Stimulated activated CD4-positive, alpha-beta T cell treated with anti-CD3 and anti-CD28 coated beads, Interleukin-12 subunit alpha, Interleukin-12 subunit beta, amount 100 ng/mL, for 4 hours (primary cell): ENCODE measurements at places on chromosomes 5 and 9.

DNA sequence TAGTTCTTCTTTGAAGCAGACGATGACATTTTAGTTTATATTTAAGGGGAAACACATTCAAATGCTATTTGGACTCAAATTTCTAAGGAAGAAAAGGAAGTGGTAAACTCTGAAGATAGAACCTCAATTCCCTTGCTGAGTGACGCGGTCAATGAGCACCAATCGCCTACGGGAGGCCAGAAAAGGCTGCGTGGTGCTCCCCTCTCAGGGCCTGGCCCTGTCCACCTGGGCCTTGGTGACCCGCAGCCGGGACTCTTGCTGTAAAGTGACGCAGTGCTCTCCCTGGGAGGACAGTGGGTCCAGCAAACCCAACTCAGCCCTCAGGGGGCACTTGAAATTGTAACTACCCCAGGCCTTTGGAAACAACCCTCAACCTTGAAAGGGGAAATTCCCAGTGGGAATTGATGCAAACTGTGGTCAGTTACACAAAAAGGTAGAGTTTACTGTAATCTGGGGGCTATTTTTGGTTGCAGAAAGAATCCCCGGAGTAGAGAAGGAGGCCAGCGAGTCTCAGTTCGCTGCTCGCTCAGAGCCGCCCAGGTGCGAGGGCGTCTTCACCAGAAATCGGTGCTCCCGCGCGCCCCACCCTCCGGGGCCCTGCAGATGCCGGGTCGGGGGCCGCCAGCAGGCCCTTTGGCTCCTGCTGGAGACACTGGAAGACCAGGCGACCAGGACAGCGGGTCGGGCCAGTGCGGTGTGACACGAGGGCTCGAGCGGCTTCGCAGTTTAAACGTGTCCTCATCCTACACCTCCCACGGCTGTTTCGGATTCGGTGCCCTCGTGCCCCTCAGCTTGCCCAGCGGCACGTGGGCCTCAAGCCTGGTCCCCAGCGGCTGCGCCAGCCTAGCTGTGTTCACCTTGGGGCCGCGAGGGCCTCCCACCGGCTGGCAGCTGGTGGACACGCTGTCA, 1.4 kb upstream of the ANKRD33B start:
- DNase-seq: no peak

GRCh38 chr5:17720071-17720470, 85.8 kb downstream of the TAF11L14 start:
- DNase-seq: no peak

GRCh38 chr5:149863830-149864229, 80.8 kb downstream of the PDE6A start:
- DNase-seq: no peak

GRCh38 chr5:132182359-132183040, 45.2 kb downstream of the P4HA2 start:
- no peak for DNase-seq

DNA sequence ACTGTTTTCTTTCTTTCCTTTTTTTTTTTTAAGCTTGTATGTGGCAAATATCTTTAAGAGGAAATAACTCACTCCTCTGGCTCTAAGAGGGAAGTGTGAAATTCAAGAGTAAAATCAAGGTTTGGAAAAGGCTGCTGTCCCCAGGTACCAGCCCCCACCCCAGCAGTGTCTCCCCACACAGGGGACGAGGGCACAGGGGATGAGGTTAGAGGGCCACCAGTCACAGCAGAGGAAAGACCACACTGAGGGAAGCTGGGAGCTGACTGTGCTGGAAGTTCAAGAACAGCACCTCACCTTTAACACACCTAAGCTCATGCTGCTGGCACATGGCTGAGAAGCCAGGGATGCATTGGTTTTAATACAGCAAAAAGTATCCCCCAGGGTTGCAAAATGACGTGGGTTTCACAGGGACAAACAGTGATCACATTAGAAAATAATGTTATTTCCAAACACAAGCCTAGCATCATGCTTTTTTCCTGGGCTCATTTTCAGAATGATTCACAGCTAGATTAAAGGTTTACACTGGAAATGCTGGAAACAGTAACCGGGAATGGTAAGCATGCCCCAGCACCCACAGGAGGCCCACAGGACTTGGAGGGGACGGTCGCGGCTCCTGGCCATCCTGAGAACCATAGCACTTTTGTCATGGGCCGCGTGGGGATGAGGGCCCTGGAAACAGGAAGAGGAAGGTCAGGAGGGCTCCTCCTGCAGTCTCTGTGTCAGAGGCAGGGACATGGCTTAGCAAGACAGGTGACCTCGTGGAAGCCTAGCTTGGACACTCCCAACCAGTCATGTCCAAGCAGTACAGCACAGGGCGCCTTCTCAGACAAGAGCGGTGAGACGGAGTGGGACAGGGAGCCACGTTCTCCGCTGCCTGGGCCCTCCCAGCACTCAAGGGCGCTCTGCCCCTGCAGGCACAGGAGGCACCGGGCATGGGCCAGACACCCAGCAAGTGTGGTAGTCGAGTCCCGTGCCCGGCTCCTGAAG, 6.9 kb downstream of the LPCAT1 start:
- no peak for DNase-seq

DNA sequence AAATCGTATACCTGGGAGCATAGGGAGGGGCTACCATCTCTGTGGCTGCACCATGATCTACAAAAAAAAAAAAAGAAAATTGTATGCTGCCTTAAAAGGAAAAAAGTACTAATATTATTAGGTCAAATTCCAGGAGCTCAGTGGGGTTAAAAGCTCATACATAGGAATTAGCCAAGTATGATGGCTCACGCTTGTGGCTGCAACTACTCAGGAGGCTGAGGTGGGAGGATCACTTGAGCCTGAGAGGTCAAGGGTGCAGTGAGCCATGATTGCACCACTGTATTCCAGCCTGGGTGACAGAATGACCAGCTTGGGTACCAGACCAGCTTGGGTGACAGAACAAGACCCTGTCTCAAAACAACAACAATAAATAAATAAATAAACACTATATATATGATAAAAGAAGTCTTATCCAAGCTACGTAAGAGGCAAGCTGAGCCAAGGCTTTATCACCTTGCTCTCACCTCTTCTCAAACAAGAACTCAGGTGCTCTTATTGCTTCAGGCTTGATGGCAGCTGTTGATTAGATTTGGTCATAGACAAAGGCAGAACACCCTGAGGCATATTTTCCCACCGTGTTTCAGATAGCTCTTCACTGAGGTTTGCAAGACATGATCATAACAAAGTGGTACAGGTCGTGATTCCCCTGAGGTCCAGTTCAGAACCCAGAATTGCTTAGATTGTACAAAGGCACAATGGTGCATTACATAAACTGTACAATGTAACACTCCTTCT, 3.3 kb upstream of the FBXW11 start:
- DNase-seq: no peak

GRCh38 chr5:160270704-160271103, 41.4 kb downstream of the FABP6 start:
- no peak for DNase-seq

GRCh38 chr5:36382890-36383289, 81.2 kb upstream of the RANBP3L start:
- no peak for DNase-seq
